ENCODE measurements at places on chromosomes 2 and 18.
A peak's percentile ranks its signal among the peaks of the same experiment; 100 is the strongest.

GRCh38 chr2:10818984-10819383 lies 6.4 kb upstream of the PDIA6 start:
- DNase-seq: no peak

- no peak for DNase-seq
Measured at GRCh38 chr18:77528872-77529271, 279.2 kb downstream of the GALR1 start.

GRCh38 chr2:191905336-191905735 lies 58.4 kb upstream of the CAVIN2 start:
- no peak for DNase-seq

- DNase-seq: no peak
Measured at GRCh38 chr18:52462853-52463252, 122.9 kb downstream of the DCC start.

GRCh38 chr2:170503563-170503962 lies 211.6 kb upstream of the SP5 start:
- no peak for DNase-seq

DNA sequence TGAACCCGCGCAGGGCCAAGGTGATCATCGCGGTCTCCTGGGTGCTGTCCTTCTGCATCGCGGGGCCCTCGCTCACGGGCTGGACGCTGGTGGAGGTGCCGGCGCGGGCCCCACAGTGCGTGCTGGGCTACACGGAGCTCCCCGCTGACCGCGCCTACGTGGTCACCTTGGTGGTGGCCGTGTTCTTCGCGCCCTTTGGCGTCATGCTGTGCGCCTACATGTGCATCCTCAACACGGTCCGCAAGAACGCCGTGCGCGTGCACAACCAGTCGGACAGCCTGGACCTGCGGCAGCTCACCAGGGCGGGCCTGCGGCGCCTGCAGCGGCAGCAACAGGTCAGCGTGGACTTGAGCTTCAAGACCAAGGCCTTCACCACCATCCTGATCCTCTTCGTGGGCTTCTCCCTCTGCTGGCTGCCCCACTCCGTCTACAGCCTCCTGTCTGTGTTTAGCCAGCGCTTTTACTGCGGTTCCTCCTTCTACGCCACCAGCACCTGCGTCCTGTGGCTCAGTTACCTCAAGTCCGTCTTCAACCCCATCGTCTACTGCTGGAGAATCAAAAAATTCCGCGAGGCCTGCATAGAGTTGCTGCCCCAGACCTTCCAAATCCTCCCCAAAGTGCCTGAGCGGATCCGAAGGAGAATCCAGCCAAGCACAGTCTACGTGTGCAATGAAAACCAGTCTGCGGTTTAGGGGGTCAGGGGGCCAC lies 897 bp downstream of the GPR45 start:
- no peak for DNase-seq

DNA sequence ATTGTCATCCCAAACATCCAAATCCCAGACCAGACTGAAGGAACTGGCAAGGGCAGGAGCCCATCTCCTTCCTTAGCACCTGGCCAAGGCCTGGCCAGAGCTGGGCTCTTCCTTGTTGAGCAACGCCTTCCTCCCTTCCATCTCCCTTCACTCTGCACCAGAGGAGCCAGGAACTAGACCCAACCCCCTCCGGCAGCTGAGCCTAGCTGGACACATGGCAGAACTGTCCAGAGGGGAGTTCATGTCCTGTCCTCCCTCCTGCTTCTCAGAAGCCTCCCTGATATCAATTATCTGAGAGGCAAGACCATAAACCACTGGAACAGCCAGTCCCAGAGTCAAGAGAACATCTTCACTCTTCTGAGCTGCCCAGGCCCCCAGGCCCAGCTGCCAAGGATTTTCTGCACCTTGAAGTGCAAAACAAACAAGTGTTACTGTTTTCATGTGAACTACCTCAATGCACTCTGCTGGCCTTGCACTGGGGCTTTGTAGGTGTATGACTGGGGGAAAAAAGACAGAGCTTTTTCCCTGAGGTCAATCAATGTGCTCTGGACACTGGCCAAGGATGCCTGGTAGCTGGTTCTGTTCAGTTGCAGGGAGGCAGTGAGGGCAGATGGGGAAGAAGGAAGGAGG lies 107.6 kb upstream of the MSH6 start:
- no peak for DNase-seq

DNA sequence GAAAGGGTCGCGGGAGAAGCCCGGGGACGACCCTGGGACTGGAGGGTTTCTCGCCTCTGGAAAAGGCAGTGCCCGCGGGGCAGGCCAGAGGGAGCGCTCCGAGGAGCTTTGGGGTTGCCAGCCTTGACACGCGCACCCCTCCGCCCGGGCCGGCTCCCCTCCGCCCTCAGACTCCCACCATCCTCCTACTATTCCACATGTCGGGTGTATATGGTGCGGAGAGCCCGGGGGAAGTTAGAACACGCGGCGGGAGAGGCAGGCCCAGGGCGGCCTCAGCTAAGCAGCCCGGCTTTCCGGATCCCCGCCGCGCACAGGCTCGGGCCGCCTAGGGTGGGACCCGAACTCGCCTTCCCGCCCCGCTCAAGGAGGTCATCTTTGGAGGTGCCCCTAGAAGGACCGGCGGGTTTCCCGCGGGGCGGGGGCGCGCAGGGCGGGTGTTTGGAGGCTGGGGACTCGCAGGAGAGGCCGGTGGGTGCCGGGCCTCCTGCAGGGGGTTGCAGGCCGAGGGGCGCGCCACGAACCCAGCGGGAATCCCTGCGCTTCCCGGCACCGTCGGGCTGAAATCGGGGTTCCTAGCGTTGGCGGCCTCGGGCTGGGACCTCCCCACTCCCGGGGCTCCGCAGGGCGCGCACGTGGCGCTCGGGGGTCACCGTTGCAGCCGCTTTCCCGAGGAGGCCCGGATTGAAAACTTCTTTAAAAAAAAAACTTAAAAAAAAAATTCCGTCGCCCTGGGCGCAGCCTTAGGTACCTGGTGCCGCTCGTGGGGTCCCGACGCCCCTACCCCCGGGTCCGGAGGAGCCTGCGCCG lies 3.7 kb downstream of the NFATC1 start:
- DNase-seq: no peak

DNA sequence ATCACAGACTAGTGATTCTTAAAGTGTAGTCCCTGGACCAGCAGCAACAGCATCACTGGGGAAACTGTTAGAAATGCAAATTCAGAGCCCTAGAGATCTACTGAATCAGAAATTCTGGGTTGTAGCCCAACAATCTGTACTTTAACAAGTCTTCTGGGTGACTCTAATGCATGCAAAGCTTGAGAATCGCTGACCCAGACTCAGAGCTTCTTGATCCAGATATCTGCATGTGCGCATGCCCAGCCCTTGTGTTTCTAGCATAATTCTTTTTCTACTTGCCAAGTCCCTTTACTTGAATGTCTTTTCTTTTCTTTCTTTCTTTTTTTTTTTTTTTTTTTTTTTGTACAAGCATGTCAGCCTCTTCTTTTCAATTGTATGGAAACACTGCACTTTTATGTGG lies 60.4 kb downstream of the FIGN start:
- DNase-seq: no peak

DNA sequence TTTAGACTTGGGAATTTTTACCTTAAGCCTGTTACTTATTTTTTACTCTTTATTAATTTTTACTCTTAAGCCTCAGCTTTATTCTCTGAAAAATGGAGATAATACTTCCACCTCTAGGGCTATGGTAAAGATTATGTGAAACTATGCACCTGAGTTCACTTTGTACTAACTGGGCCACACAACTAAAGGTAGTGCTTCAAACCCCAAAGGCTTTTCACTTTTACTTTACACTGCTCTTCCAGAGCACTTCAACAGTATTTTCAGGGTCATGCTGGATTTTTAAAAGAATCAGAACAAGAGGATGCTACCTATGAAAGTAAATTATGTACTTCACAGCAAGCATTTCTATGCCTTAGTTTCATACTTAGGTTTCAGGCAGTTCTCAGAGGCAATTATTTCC lies 27.8 kb downstream of the MEX3C start:
- no peak for DNase-seq

DNA sequence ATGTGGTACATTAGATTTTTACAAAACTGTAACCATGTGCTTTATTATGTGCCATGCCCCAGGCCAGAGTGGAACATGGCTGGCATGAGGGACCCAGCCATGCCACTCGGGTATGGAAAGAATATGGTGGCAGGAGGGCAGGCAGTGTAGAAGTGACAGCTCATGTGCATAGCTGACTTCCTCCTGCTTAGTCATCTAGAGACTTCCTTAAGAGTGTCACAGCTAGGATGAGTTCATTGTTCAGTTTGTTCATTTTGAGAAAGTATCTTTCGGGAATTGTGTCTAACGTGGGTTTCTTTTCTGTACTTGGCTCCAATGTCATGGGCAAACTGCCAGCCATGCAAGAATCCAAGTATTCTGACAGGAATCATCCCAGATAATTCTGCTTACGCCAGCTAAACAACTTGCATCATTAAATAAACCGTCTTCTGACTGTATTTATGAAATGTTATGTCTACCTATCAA lies 94.3 kb upstream of the ITGB6 start:
- DNase-seq: peak; percentile 71

DNA sequence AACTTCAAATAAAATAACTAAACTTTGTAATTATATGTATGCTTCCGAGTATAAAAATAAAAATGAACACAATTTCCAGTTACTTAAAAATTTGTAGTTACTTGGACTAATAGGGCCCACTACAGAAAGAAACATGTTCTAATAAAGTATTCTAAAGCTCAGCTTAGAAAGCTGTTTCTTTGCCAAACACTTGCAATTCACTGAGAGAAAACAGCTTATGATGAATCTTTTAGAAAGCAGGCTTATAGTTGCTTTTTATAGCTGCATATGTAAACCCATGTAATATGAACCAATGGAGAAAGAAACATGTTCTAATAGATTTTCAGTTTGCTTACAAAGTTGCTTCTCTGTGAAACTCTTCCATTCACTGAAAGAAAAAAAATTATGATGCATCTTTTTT lies 766.0 kb downstream of the LRP1B start:
- no peak for DNase-seq

DNA sequence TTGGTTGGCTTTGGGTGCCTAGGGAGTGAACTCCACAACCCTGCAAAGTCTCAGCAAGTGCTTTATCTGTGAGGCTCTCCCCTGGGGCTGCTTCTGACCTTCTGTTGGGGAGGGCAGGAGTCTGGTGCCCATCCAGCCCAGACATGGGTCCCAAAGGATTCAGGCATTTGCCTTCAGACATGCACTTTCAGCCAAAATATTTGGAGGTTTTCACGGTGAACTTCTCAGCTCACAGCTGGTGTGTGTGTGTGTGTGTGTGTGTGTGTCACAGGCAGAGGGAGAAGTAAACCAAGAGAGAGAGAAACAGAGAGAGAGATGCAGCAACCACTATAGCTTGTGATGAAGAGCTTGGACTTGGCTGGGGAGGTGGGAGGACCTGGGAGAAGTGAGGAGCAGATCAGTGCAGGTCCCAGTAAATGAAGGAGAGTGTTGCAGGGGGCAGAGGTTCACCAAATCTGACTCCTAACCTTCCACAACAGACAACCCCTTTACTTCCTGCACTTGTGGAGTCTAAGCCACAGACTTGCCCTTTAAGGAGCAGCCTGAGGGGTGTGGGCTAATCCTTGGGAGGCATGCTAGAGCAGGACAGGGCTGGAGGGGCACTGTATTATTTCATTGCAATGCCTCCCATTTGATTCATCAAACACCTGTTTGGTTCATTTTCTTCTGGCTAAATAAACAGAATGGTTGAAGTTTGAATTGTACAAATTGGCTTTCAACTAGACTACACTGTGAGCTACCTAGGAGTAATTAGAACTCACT lies 14.1 kb downstream of the SLC9A4 start:
- no peak for DNase-seq

- DNase-seq: peak; percentile 66
Measured at GRCh38 chr2:157898591-157898996, 22.5 kb upstream of the ACVR1 start.

DNA sequence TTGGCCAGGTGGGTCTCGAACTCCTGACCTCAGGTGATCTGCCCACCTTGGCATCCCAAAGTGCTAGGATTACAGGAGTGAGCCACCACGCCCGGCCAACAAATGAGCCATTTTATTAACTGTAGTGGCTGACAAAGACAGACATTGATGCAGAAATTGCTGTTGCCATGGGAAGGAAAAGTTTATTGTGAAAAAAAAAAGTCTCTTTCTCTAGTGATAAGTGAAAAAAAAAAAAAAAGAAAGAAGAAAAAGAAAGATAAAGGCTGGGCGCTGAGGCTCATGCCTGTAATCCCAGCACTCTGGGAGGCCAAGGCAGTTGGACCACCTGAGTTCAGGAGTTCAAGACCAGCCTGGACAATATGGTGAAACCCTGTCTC lies 39.8 kb upstream of the RAB1A start:
- DNase-seq: no peak

- DNase-seq: no peak
Measured at GRCh38 chr2:177675350-177675821, 282.8 kb downstream of the AGPS start.

- DNase-seq: no peak
Measured at GRCh38 chr2:160905862-160906261, 254.4 kb upstream of the TANK start.

DNA sequence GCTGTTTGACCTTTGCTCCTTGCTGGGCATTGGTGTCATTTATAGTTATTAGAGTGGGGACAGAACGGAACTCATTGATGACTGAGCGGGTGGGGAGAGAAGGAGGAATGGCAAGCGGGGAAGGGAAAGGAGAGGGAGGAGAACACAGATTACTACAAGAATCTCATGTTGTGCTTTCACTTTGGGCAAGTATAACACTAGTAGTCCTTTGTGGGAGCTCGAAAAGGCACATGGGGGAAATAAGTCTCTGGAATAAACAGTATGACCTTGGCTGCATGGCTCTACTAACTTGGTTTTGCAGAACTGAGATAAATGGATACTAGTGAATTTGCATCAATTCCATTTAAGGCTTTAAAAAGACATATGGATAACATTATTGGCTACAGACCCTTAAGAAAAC lies 161.7 kb upstream of the NABP1 start:
- no peak for DNase-seq

- DNase-seq: no peak
Measured at GRCh38 chr2:37569986-37570679, 101.3 kb downstream of the CDC42EP3 start.

DNA sequence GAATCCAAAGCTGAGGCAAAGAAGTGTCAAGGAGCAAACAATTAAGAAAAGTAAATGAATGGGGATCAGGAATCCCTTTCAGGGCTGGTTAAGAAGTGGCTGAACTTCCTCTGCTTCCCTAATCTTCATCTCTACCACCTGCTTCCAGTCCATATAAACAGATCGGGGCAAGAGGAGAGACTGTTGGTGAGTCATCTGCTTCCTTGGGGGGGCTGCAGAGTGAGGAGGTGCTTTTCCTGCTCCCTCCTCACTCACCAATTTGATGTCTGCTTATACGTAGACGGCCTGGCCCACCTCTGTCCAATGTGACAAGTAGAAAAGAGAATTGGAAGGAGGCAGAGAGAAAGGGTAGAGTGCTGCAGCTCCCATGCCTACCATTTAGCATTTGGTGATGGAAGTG lies 68.4 kb downstream of the NAB1 start:
- DNase-seq: no peak

DNA sequence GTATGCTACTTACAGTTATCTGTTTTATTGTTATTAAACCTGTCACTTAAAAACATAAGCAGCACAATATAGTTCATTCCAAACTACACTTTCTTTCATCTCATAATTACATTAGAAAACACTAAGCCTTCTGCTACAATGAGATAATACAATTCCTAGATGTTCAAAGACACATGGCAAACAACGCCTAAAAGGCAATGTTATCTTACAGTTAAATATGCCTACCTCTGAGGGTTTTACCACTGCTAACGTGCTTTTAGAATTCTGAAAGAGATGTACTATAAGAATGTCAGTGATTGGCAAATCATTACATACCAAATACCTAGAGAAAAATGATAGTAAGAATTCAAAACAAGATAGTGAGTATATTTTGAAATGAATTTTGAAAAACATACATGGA lies 46.8 kb upstream of the SPOPL start:
- DNase-seq: no peak

- DNase-seq: no peak
Measured at GRCh38 chr18:60754413-60755009, 381.9 kb upstream of the MC4R start.

All from mucosa of gallbladder (tissue), 1 donor.